ENCODE measurements at places on chromosomes 6 and 20. TPM values are rescaled to one million over a fixed set of nuclear protein-coding genes. Genes with fewer than 3 reads are reported as not detected.

ATP6V1G2 gene
- 2.5 TPM for total RNA-seq

- H3K36me3 ChIP-seq, result peaks cover 23% of the 10 kb centered on the region
- H3K4me3 ChIP-seq, result no peak overlapping the region
- no peak for DNase-seq
- peaks cover 3% of the 10 kb centered on the region for H3K4me1 ChIP-seq
- peaks cover 20% of the 10 kb centered on the region for H3K27me3 ChIP-seq
Measured at GRCh38 chr6:44301782-44302564, 11.2 kb downstream of the AARS2 start.

STX11 gene
- total RNA-seq, result 4.9 TPM

DNA sequence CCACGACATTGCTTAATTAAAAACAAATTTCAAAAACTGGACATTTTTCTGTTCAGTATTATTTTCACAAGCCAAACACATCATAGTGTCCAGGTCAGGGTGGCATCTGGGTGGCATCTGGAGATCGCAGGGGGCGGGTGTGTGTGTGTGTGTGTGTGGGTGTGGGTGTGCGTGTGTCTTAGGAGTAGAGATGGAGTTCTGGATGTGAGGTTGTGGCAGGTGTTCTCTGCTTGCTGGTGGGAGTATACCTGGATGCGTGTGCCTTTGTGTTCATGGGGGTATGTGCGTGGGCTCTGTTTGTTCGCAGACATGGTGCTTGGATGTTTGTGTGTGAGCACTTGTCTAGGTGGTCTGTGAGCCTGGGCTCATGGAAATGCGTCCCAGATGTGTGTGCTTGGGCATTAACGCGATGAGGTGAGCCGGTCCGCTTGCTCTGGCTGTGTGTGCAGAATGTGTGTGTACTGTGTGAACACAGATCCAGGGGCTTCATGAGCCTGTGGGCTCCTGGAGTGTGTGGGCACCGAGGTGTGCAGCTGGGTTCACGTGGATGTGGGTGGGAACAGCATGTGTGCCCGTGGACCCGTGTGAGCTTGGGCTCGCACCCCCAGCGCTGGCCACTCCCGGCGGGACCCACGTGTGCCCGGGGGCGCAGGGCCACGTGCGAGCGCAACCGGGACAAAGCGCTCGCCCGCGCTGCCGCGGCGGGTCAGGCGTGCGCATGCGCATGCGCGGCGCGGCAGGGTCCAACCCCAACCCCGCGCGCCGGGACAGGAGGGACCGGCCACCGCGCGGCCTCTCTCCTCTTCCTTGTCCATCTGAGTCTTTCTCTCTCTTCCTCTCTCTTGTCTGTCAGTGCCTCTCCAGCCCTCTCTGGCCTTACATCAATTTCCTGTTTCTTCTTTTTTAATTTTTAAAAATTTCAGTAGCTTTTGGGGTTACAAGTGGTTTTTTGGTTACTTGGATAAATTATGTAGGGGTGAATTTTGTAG lies 60.4 kb downstream of the SRC start:
- peak overlapping the region; percentile 40 for H3K27ac ChIP-seq
- H3K4me3 ChIP-seq, result peak overlapping the region; percentile 55
- DNase-seq, result peak; percentile 65
- peaks cover 30% of the 10 kb centered on the region for H3K4me1 ChIP-seq
- H3K27me3 ChIP-seq, result peaks cover 12% of the 10 kb centered on the region

DNA sequence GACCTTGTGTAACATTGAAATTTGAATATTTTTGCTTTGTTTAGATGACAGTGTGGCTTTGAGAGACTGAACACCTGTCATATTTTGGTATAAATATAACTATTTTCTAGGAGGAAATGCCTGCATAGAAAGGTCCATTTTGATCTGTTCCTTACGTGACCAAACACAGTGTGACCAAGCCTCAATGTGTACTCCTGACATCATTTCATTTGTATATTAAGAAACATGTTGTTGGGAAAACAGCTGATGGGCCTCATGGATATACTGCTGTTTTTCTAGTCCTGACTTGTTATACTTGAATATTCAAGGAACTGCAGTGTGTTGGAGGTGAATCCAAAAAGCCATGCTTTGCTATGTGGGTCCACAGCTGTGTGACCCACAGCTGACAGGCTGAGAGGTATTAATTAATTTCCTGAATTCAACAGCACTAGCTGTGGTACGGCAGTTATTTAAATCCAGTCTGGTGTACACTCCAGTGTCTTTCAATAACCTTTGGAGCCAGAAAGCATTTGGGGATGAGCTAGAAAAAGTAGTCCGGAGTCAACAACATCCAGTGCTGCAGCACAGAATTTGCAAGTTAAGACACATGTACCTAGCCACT lies 18.9 kb downstream of the NCOA7 start:
- H3K27ac ChIP-seq, result peak overlapping the region; percentile 14
- H3K36me3 ChIP-seq, result no peaks in the 10 kb centered on the region
- no peak overlapping the region for H3K4me3 ChIP-seq
- no peaks in the 10 kb centered on the region for H3K27me3 ChIP-seq
- H3K4me1 ChIP-seq, result peaks cover 53% of the 10 kb centered on the region

- H3K4me3 ChIP-seq, result no peak overlapping the region
- no peak for DNase-seq
- no peaks in the 10 kb centered on the region for H3K27me3 ChIP-seq
- peaks cover 4% of the 10 kb centered on the region for H3K36me3 ChIP-seq
Measured at GRCh38 chr20:20568604-20569205, 143.7 kb downstream of the RALGAPA2 start.

LY6G5C gene
- 2.3 TPM for total RNA-seq

- peaks cover 69% of the 10 kb centered on the region for H3K27me3 ChIP-seq
- H3K36me3 ChIP-seq, result no peaks in the 10 kb centered on the region
- H3K4me3 ChIP-seq, result no peak overlapping the region
- no peaks in the 10 kb centered on the region for H3K4me1 ChIP-seq
- no peak overlapping the region for H3K27ac ChIP-seq
- no peak for DNase-seq
Measured at GRCh38 chr20:58070664-58071196, 157.7 kb downstream of the ANKRD60 start.

GRCh38 chr6:96675597-96675996 lies 112.7 kb downstream of the FHL5 start:
- H3K4me3 ChIP-seq, result no peak overlapping the region
- no peak for DNase-seq
- H3K36me3 ChIP-seq, result no peaks in the 10 kb centered on the region
- peaks cover 7% of the 10 kb centered on the region for H3K4me1 ChIP-seq
- H3K27me3 ChIP-seq, result peaks cover 15% of the 10 kb centered on the region

PLCB4 gene
- 14.0 TPM for total RNA-seq

- H3K27me3 ChIP-seq, result no peaks in the 10 kb centered on the region
- DNase-seq, result no peak
- H3K4me3 ChIP-seq, result no peak overlapping the region
Measured at GRCh38 chr6:46437671-46438221, 53.5 kb downstream of the RCAN2 start.

RAB44 gene
- total RNA-seq, result not detected

PSORS1C1 gene
- total RNA-seq, result 1.1 TPM

DNA sequence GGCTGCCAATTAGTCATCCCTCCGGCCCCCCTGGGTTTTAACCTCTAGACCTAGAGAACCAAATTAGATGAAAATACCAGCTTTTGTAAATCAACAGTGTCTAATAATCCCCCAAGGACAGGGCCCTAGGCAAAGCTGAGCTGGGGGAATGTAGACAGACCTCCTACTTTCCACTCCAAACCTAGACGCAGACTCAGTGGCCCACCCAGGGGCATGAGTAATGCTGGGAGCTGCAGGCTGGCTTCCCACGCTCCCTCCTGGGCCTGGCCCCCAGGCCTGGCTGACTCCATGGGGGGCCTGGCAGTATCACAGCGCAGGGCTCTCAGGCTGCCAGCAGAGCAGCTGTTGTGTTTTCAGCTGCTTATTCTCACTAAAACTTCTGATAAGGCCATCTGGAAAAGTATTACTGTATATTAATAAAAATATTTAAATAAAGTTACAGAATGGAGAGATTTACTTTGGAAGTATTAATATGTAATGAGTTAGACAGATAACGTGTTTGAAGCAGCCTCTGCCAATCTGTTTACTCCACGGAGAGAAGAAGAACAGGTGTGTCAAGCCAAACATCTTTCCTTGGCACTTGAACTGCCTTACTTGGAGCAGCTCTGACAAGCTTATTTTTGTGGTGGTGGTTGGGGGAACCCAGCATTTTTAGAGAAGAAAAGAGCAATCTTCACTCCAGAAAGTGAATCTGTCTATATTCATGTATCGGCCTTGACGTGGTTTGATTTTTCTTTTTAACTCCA lies 144.0 kb upstream of the AGPAT4 start:
- H3K4me3 ChIP-seq, result no peak overlapping the region
- H3K4me1 ChIP-seq, result peaks cover 41% of the 10 kb centered on the region
- DNase-seq, result no peak
- no peak overlapping the region for H3K27ac ChIP-seq
- H3K27me3 ChIP-seq, result peaks cover 2% of the 10 kb centered on the region

MEP1A gene
- not detected for total RNA-seq

DNA sequence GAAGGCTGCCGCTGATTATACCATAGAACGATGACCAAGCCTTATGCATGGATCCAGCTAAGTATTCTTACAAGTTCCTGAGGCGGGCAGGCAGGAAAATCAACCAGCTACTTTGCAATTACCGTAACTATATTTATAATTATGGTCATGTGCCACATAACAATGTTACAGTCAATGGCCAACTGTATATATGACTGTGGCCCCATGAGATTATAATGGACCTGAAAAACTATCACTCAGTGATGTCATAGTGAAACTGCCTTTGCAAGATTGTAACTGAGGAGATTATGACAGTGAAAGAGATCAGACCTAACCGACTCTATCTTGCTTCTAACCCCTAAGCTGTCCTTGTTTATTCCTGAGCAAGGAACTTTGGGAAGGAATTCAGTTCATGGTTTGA lies 33.1 kb upstream of the FAM135A start:
- peaks cover 12% of the 10 kb centered on the region for H3K27me3 ChIP-seq
- H3K36me3 ChIP-seq, result no peaks in the 10 kb centered on the region
- DNase-seq, result no peak
- H3K27ac ChIP-seq, result no peak overlapping the region
- peaks cover 4% of the 10 kb centered on the region for H3K4me1 ChIP-seq

DNA sequence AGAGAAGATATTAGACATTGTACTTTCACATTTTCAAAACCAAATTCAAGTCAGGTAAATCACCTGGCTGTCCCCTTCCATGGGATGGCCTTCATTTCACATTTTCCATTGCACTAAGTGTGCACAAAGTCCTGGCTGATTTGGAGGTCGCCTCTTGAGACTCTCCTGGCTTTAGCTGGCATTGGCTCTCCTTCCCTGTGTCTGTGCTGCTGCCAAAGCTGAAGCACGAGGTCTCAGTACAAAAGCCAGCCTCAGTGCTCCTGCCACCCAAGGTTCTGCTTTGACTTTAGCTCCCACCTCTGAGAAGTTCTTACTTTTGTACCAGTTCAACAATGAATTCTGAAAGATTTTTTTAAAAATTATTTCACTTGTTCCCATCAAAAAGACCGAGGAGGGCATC lies 289.2 kb upstream of the CNR1 start:
- no peaks in the 10 kb centered on the region for H3K4me1 ChIP-seq
- H3K36me3 ChIP-seq, result no peaks in the 10 kb centered on the region
- H3K27ac ChIP-seq, result no peak overlapping the region
- peaks cover 1% of the 10 kb centered on the region for H3K27me3 ChIP-seq
- no peak overlapping the region for H3K4me3 ChIP-seq
- no peak for DNase-seq

DNA sequence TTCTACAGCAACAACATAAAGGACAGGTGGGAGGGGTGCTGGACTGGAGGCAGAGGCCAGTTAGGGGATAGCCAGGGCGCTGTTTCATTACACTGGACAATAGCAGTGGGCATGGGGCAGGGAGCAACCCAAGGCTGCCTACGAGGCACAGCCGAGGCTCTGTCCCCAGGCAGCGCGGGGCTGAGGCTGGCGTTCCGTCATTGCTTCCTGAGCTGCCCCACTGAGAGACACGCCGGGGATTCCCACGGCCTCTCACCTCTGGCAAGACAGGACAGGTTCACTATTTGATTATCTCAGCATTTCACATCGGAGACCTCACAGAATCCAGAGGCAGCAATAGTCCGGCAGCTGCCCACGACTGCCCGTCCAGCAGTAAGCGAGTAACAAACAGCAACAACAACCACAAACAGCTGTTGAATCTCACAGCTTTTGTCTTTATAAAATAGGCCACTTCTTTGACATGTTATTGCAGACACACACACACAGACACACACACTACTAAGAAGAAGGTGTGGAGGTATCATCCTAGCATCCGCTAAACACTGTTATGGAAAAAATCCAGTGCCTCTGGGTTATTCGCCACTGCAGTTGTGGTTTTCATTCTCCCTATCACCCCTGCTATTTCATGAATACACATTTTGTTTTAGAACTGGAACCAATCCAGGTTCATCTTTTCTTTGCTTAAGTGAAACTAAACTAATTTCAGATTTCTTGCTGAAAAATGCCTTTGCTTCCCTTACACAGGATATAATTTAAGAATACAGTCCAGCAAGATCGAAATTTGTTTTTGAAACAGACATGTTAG lies 19.5 kb downstream of the KIF25 start:
- no peak overlapping the region for H3K4me3 ChIP-seq
- peaks cover 19% of the 10 kb centered on the region for H3K4me1 ChIP-seq
- H3K27me3 ChIP-seq, result no peaks in the 10 kb centered on the region
- peak overlapping the region; percentile 15 for H3K27ac ChIP-seq
- no peak for DNase-seq
- H3K36me3 ChIP-seq, result no peaks in the 10 kb centered on the region

MAS1 gene
- not detected for total RNA-seq

- no peak overlapping the region for H3K27ac ChIP-seq
- no peak overlapping the region for H3K4me3 ChIP-seq
- no peaks in the 10 kb centered on the region for H3K36me3 ChIP-seq
- DNase-seq, result no peak
- no peaks in the 10 kb centered on the region for H3K27me3 ChIP-seq
Measured at GRCh38 chr6:111843347-111844147, 29.7 kb downstream of the FYN start.

GRCh38 chr6:30007132-30007764 lies 53.8 kb upstream of the POLR1H start:
- peaks cover 76% of the 10 kb centered on the region for H3K27me3 ChIP-seq
- peaks cover 13% of the 10 kb centered on the region for H3K36me3 ChIP-seq
- H3K27ac ChIP-seq, result no peak overlapping the region
- DNase-seq, result no peak

LINC00237 gene
- total RNA-seq, result not detected

DNA sequence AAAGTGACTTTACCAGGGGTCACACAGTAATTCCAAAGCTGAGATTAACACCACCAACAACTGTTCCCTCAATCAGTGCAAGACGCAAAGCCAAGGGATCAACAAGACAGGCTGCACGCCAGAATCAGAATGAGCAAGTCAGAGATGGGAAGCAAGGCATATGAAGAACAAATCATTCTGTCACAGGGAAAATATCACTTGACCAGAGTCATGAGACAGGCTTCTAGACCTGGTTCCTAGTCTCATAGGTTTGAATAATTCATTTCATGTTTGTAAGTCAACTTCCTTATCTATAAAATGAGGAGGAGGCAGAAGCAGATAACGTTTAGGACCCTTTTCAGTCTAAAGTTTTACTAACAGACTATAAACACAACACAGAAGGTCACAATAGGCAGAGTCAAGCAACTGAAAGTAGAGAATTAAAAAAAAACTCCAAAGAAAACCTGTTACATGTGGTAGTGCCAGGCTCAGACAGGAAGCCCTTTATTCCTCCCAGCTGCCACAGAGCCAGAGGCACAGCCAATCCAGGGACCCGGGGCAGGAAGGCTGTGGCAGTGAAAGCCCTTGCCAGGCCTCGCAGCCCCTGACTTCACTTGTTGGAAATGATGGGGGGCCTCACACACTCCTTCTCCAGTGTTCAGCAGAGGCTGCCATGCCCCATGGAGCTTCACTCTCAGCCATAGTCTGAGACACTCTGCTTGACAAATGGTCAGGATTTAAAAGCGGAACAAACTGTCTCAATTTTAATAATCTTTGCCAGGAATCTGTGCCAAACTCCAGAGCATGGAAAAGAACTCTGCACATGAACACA lies 29.2 kb upstream of the DST start:
- H3K4me3 ChIP-seq, result no peak overlapping the region
- peak overlapping the region; percentile 88 for H3K27ac ChIP-seq
- no peak for DNase-seq
- peaks cover 11% of the 10 kb centered on the region for H3K36me3 ChIP-seq
